ENCODE measurements at places on chromosomes 4 and X.
A peak's percentile ranks its signal among the peaks of the same experiment; 100 is the strongest.

DNA sequence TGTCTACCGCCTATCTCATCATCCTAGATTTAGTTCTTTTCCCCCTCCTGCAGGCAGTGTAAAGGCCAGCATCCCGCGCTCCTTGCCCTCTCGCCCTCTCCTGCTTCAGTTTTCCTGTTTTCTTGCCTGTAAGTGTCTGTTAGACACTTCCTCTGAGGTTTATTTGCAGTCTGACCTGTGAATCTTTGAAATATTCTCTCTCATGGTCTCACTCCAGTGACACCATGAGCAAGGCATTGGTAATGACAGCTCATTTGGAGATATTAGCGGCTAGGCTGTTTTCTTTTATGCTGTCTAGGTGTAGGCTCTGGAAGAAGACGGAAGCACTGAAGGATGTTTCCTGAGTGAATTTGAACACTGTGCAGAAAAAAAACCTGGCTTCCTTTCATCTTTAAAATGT is 179.6 kb downstream of the KDR start:
- no peak for ATAC-seq

- ATAC-seq, result no peak
Measured at GRCh38 chr4:175470131-175470530, 341.9 kb downstream of the GPM6A start.

DNA sequence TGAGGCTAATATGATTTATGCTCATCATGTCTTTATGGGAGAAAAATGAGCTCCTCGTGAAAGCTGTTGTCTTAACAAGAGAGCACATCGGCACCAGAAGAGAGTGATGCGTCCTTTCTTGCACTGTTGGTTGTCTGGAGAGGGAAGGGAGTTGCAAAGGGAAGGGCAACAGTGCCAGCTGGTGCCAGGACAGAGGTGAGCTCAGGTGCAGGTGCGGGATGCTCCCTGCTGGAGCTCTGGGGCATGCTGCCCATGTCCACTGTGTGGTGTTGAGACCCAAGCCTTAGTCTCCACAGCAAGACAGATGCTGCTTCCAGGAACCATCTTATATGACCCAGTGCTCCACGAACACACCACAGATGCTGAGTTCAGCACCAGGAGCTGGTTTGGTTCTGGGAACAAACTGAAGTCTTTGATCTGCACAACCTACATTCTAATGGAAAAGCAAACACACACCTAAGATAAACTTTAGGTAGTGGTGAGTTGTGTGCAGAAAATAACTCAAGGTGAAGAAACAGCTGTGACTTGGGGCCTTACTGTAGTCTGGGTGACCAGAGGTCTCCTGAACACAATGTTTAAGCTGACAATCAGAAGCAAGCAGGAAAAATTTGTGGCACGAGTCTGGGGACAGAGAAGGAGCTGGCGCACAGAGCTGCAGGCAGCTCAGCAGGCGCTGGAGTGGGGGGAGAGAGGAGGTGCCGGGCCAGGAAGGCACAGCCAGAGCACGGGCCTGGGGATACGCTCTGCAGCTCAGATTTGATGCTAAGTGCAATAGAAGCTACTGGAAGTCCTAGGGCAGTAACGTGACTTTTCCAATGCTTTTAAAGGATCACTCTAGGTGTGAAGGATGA is 73.2 kb downstream of the HAUS3 start:
- ATAC-seq, result no peak

GRCh38 chrX:30702736-30703135 is 49.5 kb downstream of the GK start:
- no peak for ATAC-seq

DNA sequence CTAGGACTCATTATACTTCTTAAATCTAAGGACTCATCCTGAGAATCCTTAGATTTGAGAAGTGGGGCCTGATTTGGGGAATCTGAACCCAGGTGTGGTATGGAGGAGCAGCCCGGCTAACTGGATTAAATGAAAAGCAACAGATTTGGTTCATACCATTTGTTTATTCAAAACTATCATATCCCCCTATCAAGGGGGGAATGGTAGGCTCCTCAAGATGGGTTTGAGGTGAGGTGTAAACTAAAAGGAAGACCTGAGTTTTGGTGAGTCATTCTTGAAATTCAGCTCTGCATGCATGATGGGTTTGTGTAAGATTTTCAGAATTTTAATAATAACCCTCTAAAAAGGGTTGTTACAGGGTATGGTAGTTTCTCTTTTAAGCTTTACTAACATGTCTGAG is 53.4 kb downstream of the CASP6 start:
- no peak for ATAC-seq

GRCh38 chr4:42498040-42498439 is 100.8 kb downstream of the SHISA3 start:
- no peak for ATAC-seq

DNA sequence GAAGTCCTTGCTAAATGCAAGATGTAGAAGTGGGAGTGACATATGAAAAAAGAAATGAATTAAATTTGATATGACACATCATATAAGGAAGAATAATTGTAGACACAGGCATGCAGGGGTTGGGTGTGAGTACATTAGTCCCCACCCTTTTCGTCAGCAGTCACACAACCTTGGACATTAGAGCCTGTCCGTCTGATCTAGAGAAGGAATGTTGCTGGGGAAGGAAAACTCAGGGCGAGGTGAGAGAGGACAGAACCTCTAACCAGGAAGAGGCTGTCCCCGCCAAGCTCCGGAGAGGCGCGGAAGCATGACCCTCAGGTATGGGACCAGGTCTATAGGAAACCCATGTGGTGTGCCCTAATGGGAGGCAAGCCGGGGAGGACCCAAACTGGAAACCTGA is 102.1 kb downstream of the RELL1 start:
- ATAC-seq, result peak; percentile 86

GRCh38 chr4:110122201-110122600 is 76.2 kb downstream of the ELOVL6 start:
- no peak for ATAC-seq

GRCh38 chrX:130566028-130566683 is 164.4 kb downstream of the RBMX2 start:
- ATAC-seq, result no peak

GRCh38 chr4:182310316-182310715 is 67.1 kb downstream of the TENM3 start:
- no peak for ATAC-seq

DNA sequence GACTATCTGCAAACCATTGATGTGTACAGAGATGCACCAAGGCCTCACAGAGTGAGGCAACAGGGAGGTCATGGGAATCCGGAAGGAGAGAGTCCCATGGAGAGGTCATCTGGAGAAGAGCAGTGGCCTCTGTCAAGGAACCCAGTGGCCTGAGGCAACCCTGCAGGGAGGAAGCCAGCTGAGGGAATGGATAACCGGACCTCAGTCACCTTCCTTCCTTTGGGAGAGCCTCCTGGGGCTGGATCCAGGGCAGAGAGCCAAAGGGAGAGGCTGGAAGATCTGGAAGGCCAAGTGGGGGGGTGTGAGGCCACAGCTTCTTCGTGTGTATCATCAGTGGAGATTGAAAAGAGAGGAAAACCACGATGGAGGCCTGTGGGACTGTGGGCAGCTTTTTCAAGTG is 24.3 kb upstream of the CD38 start:
- ATAC-seq, result no peak

- no peak for ATAC-seq
Measured at GRCh38 chrX:46587753-46588171, 14.2 kb downstream of the CHST7 start.

DNA sequence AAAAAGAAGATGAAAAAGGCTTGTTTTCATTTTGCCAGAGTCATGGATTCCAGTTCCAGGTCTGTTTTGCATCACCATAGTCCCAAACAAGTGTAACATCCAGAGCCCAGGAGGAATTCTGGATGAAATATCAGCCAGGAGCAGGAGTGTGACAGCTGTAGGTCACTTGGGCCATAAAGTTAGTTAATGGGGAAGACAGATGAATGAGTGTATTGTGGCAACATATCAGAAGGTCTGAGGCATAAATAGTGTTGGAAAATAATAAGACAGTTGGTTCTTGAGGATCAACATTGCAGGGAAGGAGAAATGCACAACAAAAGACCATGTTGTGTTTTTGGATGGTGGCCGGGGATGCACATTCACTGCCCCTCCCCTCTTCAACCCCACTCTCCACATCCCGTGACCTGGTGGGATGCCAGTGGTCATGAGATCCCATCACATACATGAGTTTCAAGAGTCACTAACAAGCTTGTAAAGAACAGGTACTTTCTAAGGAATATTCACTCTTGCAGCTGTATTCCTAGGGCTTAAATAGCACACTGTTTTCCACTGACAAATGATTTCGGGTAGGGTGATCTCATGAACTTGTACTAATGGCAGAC is 83.1 kb upstream of the IGFBP7 start:
- no peak for ATAC-seq

- no peak for ATAC-seq
Measured at GRCh38 chrX:52933976-52934703, 24.2 kb downstream of the FAM156A start.

- no peak for ATAC-seq
Measured at GRCh38 chr4:83771113-83771705, 235.3 kb downstream of the GPAT3 start.

DNA sequence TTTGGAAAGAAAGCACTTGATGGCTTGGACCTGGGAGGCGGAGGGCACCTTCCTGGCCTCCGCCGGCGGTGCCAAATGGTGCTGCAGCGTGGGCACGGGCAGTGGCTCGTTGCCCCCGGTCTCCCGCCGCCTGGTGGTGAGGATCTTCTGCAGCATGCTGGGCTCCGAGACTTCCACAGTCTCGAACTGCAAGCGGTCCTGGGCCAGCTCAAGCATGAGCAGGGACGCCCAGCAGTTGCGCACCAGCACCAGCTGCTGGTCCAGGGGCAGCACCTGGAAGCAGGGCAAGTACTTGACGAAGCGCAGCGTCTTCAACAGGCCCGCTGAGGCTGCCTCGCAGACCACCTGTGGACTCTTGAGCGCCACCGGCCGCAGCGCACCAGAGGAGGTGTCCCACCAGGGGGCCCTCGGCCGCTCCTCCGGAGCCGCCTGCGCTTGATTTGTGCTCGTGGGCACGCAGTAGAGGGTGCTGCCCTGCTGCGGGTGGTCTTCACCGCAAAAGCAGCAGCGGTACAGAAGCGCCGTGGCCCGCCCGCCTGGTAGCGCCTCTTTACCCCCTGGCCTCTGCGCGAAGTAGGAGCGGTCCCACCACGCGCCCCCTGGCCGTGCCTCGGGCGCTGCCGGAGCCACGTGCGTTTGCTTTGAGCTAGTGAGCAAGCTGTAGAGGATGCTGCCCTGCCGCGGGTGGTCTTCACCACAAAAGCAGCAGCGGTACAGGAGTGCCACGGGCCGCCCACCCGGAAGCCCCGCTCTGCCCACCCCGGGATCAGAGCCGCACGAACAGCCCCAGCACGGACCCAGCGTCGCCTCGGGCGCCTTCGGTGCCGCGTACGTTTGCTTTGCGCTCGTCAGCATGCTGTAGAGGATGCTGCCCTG is 689 bp downstream of the NR0B1 start:
- ATAC-seq, result no peak

GRCh38 chr4:142690406-142691163 is 155.5 kb downstream of the INPP4B start:
- ATAC-seq, result no peak

DNA sequence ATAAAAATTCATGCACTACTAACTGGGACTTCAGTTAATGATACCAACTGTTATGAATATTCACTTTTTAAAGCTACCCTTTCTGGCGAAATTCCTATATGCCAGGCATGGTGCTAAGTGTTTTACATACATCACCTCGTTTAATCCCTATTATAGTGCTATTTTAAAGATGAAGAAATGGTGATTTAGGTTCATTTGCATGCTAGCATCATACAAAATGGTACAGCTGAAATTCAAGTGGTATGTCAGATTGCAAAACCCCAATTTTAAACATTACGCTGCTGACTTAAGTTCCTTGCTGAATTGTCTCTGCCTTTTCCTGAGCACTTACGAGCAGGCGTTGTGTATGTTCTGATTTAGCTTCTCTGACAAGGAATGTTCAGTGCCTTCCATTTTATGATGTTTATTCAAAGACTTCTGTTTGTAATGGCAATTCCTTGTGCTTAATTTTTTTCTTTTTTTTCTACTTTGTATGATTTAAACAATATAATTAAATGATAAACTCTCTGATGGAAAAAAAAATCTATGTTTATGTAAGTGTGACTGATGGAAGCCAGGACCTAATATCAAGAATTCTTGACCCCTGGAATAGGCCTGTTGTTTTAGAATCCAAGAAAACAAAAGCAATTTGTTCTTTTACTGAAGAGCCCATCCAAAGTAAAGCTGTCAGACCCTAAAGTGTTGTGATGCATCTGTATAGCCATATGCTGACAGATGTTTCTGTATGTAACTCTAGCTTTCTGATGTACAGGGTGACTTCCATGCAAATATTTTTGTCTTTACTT is 148.1 kb downstream of the PCDH7 start:
- no peak for ATAC-seq

DNA sequence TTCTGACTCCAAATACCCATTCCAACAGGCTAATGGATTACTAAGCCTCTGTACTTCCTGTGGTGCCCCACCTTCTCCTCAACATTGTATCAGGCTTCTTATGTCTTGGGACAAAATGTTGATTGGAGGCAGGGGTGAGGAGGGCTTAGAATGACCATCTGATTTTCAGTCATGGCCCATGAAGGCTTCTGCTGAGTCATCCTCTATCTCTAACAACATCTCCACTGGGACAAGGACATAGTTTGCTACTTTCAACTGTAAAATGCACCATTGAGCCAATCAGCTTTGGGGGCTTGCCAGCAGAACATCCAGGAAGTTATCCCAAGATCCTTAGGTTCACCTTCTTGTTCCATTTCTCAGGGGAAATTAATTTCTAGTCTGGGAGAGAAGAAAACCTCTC is 29.5 kb downstream of the MAGEB17 start:
- no peak for ATAC-seq

- ATAC-seq, result no peak
Measured at GRCh38 chr4:107757864-107758476, 37.9 kb upstream of the PAPSS1 start.

DNA sequence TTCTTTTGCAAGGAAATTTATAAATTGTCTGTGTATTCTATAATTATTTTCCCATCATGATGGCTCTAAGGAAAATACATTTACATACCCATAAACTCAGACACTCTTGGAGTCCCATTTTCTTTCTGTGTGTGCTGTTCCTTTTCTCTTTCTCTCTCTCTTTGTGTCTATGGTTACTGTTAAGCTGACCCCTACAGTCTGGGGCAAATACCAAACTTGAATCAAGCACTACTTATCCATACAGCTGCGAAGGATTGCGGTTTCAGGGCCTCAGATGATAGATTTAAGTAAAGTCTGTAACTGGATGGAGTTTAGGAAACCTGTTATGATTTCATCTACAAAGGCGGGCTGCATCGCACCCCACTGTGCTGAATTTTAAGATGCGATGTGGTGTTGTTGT is 150.2 kb downstream of the SHROOM3 start:
- no peak for ATAC-seq

- no peak for ATAC-seq
Measured at GRCh38 chrX:144335402-144335801, 451.5 kb downstream of the UBE2NL start.

DNA sequence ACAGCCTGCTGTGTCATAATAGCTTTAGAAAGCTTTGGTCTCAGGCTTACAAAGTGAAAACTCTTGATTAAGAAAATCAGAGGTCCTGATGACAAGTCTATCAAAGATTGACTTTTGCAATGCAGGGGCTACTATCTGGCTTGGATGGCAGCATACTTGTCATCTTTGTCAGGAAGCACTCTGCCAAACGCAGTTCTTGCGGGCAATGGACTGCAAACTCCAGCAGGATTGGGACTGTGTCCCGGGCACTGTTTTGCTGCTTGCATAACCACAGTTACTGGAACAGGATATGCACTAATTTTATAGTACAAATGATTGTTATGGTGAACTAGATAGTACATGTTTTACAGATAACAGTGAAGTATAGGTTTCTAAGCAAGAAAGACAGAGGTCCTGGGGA is 185.6 kb downstream of the IQCM start:
- ATAC-seq, result no peak

- ATAC-seq, result peak; percentile 62
Measured at GRCh38 chr4:81839347-81840042, 367.8 kb upstream of the RASGEF1B start.

Data from esophagus mucosa (tissue), 1 donor.